ENCODE measurements at places on chromosomes 16 and 17. TPM values are rescaled to one million over a fixed set of nuclear protein-coding genes. Genes with fewer than 3 reads are reported as not detected.

- no peak for DNase-seq
These were observed 46.5 kb upstream of the GINS3 start for GRCh38 chr16:58345574-58346354.

DNA sequence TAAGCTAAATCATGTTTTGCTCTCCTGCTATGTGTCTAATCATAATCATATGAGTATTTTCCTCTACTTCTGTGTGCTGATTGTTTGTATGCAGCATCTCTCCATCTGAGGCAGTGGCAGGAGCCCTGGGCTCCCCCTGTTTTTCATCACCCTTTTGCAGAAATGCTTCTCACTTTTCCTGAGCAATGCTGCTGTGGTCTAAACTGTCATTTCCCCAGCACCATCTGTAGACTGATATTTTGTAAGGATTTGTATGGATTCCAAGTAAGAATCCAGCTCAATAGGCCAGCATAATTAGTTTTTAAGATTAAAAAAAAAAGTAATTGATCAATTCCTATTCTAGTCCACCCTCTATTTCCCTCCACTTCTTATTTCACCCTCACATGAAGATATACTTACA is 257.0 kb upstream of the CPHXL start:
- no peak for DNase-seq

- no peak for DNase-seq
These were observed 66.1 kb downstream of the BCAS3 start for GRCh38 chr17:60743799-60744198.

DNA sequence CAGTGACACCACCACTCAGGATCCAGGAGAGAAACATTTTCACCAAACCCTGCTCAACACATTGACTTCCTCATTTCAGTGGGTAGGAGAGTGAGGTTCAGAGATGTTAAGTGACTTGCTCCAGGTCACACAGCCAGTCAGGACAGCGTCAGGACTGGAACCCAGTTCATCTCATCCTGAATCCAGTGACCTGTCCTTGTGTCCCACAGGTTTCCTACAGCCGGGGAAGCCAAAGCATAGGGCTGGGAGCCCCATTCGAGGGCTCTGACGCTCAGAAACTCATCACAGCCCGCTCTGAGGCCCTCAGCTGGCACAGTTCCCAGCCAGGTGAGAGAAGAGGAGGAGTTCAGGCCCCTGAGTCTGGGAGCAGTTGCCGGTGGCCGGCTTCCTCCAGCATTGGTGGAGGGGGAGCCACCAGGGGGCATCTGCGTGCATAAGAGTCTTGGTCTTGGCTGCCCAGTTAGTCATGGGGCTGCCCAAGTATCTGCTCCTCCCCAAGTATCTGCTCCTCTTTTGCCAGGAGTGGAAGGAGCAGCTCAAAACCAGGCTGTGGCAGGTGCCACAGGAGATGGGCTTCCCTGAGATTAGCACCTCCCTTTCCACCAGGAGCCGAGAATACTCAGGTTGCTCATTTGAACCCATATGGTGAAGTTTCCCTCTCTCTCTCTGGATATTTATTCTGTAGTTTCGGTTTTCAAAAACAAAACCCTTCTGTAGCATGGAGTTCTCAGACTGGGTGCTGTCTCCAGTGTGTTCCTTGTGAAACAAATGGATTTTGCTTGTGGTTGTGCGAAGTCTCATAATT is 56.0 kb downstream of the TNFRSF13B start:
- DNase-seq = peak; percentile 61

DNA sequence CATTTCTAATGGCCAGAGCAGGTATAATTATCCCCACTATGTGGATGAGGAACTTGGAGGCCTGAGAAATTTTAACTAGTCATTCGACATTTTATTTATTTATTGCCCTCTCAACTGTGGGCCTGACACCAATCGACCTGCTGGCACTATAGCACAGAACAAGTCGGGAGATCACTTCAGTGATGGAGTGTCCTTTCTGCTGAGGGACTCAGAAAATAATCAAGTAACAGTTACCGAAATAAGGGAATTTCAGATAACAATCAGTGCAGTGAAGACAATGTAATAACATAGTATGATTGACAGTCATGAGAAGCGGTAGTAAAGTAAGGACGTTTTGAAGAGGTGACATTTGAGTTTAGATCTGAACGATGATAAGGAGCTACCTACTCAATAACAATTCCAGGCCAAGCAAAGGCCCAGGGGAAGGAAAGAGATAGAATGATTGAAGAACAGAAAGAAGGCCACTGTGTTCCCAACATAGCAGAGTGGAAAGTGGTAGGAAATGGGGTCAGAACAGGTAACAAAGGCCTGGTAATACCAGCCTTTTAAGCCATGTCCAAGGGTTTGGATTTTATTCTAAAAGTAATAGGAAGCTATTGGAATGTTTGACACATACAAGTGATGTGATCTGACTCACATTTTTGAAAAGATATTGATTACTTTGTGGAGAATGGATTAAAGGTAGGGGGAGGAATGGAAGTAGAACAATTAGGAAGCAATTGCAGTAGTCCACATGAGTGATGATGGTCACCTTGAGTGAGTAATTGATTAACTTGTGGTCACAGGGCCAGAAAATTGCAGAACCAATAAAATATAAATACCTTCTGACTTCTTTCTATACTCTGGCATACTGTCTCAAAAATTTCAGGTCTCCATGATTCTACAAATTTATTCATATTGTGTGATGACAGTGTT is 1.4 kb downstream of the STXBP4 start:
- DNase-seq = no peak

- peak; percentile 85 for DNase-seq
These were observed 4.7 kb downstream of the NOD2 start for GRCh38 chr16:50697881-50698767.

DNA sequence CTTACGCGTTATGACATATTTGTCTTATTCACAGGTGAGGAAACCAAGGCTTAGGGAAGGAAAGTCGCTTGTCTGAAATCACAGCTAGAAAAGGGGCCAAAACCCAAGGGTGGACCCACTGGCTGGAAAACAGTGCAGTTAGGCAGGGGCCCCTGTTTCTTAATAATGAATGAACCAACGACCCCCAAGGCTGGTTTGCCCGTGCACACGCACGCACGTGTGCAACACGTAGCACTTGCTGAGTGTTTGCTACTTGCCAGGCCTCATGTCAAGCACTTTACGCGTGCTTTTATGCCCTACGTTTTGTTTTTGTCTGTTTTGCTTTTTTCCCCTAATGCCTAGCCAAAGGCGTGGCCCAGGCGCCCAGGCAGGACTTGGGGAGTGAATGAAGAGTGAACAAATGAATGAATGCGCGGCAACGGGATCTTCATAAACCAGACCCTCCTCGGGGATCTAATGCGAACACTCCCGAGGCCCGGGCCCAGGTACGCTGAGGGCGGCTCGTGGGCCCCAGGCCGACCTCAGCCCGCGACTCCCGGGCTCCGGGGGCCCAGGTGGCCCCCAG is 571 bp upstream of the USP10 start:
- peak; percentile 43 for DNase-seq

DNA sequence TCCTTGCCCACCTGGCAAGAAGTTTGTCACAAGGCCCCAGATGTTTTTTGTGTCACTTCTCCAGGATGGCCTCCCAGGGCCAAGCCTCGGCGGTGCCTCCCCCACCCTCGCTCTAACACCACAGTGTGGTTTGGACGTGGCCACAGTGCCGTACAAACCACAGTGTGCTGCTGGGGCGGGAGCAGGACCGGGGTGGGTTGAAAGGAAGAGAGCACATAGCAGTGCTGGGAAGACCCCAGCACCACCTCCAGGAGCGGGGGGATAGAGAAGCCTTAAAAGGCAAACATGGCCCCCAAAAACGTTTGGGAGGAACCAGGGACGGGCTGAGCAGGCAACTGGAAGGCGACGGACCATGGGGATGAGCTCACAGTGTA is 5.0 kb upstream of the BCL6B start:
- peak; percentile 57 for DNase-seq

- DNase-seq = no peak
These were observed 51.5 kb downstream of the HIC1 start for GRCh38 chr17:2106308-2106955.

- no peak for DNase-seq
These were observed 35.6 kb downstream of the CLEC16A start for GRCh38 chr16:10979717-10980601.

GRCh38 chr17:32259586-32259985 is 6.0 kb upstream of the RHBDL3 start:
- DNase-seq = no peak

GRCh38 chr16:51150165-51150887 is 744 bp downstream of the SALL1 start:
- no peak for DNase-seq

GRCh38 chr17:57604771-57605674 is 140.1 kb downstream of the CCDC182 start:
- peak; percentile 54 for DNase-seq

GRCh38 chr17:42101513-42102292 is 3.4 kb upstream of the ZNF385C start:
- peak; percentile 84 for DNase-seq

- DNase-seq = no peak
These were observed 120.9 kb upstream of the HS3ST2 start for GRCh38 chr16:22692916-22693637.

DNA sequence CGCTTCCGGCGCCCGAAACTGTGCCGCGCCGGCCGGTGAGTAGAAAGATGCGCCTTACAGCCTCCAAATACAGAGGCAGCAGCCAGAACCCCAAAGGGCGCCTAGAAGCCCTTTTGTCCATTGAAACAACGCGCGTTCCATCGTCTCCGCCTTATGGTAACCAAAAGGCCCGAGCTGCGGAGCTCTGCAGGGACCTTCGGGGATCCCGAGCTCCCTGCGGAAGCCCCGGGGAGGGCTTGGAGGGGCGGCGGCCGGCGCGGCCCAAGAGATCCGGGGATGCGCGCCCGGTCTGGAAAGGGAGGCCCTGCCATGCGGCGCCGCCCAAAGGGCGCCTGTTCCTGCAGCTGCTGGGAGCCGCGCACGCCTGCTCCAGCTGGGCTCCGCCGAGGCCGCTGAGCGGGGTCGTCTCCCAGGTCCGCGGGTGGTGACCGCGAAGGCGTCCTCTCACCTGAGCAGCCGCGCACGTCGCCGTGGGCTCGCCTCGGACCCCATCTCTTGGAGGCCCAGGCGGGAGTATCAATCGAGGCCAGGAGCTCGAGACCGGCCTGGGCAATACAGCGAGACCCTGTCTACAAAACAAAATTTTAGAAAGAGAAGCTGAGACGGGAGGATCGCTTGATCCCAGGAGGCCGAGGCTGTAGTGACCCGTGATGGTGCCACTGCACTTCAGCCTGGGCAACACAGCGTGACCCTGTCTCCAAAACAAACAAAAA is 742 bp upstream of the FBXO31 start:
- DNase-seq = no peak

GRCh38 chr17:31788571-31788946 is 70.5 kb downstream of the COPRS start:
- DNase-seq = no peak

DNA sequence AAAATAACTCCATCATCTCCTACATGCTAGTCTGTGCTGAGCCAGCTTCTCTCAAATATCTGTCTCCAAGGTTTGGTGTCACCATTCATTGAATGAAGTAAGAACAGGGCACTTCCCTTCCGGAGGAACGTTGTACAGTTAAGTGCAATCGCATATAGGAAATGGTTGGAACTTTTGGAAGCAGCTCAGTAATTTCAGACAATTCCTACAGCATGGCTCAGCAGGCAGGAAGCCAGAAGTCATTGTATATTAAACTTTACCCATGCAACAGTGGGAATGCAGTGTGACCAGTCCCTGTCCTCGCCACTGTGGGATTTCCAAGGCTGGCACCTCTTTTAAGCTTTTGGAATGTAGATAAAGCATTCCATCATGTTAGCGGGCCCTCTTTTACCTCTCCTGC is 51.1 kb upstream of the MYH2 start:
- no peak for DNase-seq

- no peak for DNase-seq
These were observed 9.4 kb downstream of the PLD6 start for GRCh38 chr17:17196776-17197175.

DNA sequence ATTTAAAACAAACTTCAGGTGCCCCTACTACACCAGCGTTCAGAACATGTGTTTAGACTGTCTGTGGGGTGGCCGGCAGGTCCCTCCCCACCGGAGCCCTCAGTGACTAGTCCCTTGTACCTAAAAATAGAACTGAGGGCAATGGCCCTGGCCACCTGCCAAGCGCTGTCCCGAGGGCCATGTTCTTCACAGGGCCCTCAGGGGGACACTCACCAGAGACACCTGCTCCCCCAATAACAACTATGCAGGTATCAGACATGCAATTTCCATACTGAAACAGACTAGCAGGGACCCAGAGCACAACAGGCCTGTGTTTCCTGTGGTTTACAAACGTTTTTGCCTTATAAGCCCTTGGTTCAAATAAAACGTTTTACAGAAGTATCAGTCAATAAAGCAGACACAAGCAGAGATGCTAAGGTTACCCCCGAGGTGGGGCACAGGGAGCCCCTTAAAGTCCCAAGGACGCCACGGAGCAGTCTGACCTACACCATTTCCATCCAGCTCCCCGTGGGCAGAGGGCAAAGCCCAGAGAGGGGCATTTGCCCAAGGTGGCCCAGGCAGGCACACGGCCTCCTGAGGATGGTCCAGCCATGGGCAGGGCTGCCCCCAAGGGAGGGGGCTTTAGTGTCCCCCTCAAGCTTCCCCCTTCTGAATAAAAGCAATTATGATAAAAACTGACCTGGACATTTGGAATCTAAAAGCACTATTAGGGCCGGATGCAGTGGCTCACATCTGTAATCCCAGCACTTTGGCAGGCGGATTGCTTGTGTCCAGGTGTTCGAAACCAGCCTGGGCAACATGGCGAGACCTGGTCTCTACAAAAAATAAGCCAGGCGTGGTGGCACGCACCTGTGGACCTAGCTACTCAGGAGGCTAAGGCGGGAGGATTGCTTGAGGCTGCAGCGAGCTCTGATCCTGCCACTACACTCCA is 896 bp upstream of the MYLK3 start:
- DNase-seq = no peak

The HS3ST3B1 gene
- 13.9 TPM for total RNA-seq

The CES5A gene
- total RNA-seq = not detected

The RPGRIP1L gene
- 6.2 TPM for total RNA-seq

The MYLK3 gene
- not detected for total RNA-seq

The TACO1 gene
- total RNA-seq = 30.4 TPM

The SOST gene
- total RNA-seq = not detected

The KRTAP1-1 gene
- not detected for total RNA-seq

The HS3ST4 gene
- not detected for total RNA-seq

The KRT9 gene
- not detected for total RNA-seq

The RCVRN gene
- total RNA-seq = not detected

The MPV17L gene
- not detected for total RNA-seq

The CRYBA1 gene
- total RNA-seq = not detected

The WNT3 gene
- total RNA-seq = 0.19 TPM

Data from activated CD4-positive, alpha-beta memory T cell treated with anti-CD3 and anti-CD28 coated beads for 36 hours (primary cell).